GM12892 (cell line): ENCODE measurements at places on chromosomes 6 and 20.

- DNase-seq: no peak
These were observed 31.1 kb upstream of the F13A1 start for GRCh38 chr6:6351511-6352025.

- no peak for DNase-seq
These were observed 172.3 kb upstream of the HDDC2 start for GRCh38 chr6:125474061-125474460.

DNA sequence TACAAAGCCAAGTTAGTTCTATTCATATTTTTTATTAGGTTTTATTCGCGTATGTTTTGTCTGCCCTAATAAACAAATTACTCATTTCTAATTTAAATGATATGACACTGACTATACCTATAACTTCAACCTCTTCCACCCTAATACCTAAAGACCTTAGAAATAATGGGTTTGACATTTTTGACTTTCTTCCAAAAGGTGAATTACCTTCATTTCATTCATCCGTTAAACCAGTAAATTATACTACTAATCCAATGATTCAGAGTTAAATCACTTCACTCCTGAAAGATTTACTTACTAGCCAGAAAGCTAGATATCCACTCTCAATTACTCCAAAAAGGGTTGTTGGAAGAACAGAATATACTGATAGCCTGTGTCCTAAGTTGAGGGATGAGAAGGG is 5.2 kb downstream of the MRPS10 start:
- no peak for DNase-seq

GRCh38 chr6:140660295-140660694 is 1285.8 kb upstream of the CITED2 start:
- no peak for DNase-seq

- no peak for DNase-seq
These were observed 81.7 kb downstream of the TOX2 start for GRCh38 chr20:43996240-43996930.

GRCh38 chr6:100892693-100893092 is 11.6 kb upstream of the ASCC3 start:
- DNase-seq: no peak

DNA sequence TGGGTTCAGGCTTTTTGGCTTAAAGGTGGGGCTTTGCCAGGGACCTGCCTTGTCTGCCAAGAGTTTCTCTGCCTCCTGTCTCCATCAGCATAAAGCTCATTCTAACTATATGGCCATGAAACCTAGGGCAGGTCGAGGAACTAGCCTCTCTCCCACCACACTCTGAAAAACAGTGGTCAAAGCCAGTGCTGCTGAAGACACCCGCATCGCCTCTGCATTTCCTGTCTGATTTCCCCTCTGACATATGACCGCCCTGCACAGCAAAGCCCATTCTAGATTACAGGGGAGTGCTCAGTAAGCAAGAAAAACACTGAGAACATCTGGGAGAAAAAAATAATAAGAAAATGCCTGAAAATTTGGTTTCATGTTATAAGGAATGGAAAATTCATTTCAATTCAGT is 573.6 kb downstream of the PRKN start:
- DNase-seq: no peak

GRCh38 chr6:129419324-129419723 is 290.7 kb downstream of the ARHGAP18 start:
- DNase-seq: no peak

- no peak for DNase-seq
These were observed 25.5 kb upstream of the PRL start for GRCh38 chr6:22322103-22323030.

DNA sequence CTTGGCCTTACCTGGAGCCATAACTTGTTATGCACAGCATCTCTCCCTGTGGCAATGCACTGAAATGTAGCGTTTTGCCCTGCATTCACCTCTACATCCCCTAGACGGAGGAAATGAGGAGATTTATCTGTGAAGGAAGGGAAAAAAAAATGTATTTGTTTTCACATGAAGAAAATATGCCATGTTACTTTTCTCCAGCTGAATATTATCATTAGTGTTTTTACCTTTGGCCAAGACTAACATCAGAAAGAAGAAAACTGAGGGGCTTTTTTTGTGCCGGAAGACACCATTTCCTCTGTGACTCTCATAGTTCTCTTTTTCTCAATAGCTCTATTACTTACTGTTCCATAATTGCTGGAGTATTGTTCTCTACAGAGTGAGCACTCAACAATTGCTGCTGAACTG is 280.4 kb downstream of the PTPRK start:
- DNase-seq: no peak

DNA sequence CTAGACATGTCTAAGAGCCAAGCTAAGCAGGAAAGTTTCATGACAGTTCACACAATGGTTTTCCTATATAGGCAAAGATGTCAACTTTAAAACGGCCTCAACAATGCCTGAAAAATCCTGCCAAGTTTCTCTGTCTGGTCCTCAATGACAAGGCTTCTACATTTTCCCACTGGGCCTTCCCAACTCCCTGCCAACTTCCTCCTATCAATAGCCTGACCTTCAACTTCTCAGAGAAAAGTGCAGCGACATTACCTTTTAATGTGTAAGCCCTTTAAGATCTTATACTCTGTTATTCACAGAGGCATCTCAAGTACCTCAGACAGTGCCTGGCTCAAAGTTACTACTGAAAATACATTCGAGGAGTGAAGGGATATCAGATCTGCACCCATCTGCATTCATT is 56.2 kb upstream of the BTBD3 start:
- no peak for DNase-seq

GRCh38 chr6:100503043-100503705 is 38.5 kb upstream of the SIM1 start:
- DNase-seq: no peak

GRCh38 chr20:24762371-24762770 is 186.7 kb upstream of the CST7 start:
- no peak for DNase-seq

DNA sequence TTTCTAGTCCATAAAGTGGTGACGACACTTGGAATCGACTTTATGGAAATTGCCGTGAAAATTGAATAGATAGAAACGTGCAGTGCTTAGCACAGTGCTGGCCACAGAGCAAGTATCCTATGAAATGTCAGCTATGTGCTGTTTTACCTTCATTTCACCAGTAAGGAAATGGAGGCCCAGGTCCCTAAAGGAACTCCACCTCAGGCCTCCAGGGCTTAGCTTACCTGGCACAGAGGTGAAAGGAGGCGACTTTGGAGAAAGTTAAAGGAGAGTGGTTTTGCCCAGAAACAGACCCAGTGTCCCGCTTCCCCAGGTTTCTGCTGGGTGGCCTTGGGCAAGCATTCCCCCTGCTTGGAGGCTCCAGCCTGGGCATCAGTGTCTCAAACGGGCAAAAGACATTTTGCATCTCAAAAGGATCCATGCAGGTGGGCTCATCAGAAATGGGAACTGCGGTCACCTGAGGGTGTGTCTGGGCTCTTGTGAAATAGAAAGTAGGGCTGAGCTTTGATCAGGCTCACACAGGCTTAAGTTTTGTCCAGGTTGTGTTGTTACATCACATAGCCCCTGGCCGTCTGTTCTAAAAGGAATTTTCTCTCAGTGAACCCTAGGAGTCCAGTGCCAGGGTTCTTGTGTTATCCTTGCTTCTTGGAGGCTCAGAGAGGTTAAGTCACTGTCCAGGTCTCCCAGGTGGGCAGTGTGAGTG is 6.8 kb upstream of the TULP1 start:
- no peak for DNase-seq

- DNase-seq: no peak
These were observed 3.9 kb downstream of the ZFP57 start for GRCh38 chr6:29676981-29677601.

GRCh38 chr6:51550243-51550642 is 537.2 kb downstream of the PKHD1 start:
- DNase-seq: no peak

- no peak for DNase-seq
These were observed 33.0 kb downstream of the SYNJ2 start for GRCh38 chr6:158014505-158015187.

GRCh38 chr6:40148882-40149573 is 214.8 kb upstream of the MOCS1 start:
- peak; percentile 20 for DNase-seq

- no peak for DNase-seq
These were observed 2.4 kb upstream of the PFDN4 start for GRCh38 chr20:54205450-54205849.

DNA sequence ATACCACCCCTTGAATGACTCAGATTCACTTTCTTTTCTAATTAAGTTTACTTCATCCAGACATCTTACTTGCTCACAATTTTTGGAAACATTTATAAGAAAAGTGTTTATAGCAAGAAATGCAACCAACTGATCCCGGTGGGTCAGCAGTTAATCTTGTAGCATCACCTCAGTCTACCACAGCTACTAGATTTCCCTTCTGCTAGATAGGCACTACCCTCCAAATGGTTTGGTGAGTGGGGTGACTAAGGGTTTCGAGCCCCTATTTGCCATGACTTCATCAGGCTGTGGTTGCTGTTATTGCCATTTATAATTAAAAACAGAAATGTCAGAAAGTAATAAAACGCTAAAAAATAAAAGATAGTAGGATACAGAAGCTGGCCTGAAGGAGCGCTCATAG is 930.1 kb upstream of the GJE1 start:
- no peak for DNase-seq

DNA sequence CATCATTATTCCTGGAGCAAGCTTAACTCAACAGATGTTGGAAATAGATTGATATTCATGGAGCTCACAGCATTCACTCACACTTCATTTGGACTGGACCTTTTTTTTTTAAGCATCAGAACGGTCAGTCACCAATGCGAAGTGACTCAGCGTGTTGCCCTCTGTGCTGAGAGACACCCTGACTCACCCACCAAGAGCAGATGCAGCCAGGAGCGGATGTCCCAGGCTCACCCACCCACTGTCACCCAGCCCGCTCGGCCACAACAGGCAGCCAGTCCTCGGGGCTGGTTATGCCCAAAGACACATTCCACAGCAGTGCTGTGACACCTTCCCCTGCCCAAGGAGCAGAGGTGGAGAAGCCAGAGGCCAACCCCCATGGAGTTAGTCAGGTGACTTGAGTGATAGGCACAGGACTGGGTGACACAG is 15.7 kb downstream of the RNASET2 start:
- no peak for DNase-seq

GRCh38 chr20:13220904-13221297 is at the start of gene ISM1:
ISM1 (plus strand) TSS chr20:13221274; CDS start chr20:13221777, 503 bp downstream.
- peak; percentile 14 for DNase-seq

DNA sequence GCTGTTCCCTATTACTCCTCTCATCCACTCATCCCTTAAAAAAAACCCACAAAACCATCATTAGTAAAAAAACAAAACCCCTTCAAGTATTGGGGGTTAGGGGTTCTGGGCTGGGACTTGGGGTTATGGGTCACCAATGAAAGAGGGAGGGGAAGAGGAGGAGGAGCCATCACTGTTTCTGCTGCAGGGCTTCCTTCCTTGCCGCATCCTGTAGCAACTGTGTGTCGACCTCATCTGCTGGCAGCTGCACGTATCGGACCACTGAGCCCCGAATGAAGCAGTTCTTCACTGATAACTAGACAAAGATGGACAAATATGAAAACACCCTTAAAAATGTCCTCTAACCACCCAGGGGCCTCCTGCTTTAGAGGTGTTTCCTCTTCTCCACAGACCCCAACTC is 2.0 kb upstream of the VARS1 start:
- DNase-seq: no peak

DNA sequence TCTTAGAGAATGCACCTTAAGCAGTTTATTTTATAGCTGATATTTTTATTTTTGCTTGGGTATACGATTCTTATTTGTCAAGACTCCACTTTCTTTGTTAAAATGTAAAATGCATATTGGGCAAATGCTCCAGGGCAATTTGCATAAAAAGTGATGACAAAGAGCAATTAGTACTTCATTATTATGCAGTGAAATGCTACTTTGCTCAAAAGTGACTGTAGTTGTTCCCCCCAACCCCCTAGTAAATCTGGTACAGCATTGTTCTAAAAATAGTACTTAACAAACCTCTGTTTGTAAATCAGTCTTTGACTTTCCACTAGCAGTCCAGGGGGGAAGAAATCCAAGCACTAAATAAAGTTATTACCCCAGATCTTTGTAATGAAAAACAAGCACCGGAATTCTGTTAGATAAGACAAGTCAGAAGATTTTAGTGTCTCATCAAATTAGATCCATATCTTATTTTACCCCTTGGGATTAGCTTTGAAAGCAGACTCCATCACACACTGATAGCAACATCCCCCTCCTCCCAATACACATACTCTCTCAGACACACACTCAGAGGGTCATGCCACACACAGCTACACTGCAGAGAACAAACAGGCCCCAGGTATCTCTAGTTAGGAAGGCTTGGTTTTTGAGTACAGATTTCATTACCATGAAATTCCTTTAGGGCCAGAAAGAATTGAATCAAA is 32.9 kb upstream of the BACH2 start:
- no peak for DNase-seq

- DNase-seq: no peak
These were observed 746 bp upstream of the SNRPB2 start for GRCh38 chr20:16729080-16729479.
